ENCODE measurements at places on chromosomes 11 and 22. TPM values are rescaled to one million over a fixed set of nuclear protein-coding genes. Genes with fewer than 3 reads are reported as not detected.

DNA sequence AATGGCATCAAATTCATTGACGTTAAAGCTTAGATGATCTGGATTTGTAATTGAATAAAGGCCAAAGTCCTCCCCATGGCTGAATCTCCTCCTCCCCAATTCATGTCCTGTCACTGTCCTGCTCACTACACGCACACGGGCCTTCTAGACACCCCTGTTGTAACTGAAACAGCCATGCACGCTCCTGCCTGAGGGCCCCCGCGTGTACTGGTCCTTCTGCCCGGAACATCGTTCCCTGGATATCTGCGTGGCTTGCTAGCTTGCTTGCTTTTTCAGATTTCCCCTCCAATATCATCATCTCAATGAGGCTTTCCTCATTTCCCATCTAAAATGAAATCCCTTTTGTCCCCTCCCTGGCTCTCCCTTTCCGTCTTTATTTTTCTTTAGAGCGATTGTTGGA is 15.3 kb downstream of the PKNOX2 start:
- DNase-seq: no peak

GRCh38 chr11:85752890-85753581 is 57.9 kb downstream of the SYTL2 start:
- no peak for DNase-seq

GRCh38 chr11:115760461-115761320 is 256.5 kb upstream of the CADM1 start:
- no peak for DNase-seq

DNA sequence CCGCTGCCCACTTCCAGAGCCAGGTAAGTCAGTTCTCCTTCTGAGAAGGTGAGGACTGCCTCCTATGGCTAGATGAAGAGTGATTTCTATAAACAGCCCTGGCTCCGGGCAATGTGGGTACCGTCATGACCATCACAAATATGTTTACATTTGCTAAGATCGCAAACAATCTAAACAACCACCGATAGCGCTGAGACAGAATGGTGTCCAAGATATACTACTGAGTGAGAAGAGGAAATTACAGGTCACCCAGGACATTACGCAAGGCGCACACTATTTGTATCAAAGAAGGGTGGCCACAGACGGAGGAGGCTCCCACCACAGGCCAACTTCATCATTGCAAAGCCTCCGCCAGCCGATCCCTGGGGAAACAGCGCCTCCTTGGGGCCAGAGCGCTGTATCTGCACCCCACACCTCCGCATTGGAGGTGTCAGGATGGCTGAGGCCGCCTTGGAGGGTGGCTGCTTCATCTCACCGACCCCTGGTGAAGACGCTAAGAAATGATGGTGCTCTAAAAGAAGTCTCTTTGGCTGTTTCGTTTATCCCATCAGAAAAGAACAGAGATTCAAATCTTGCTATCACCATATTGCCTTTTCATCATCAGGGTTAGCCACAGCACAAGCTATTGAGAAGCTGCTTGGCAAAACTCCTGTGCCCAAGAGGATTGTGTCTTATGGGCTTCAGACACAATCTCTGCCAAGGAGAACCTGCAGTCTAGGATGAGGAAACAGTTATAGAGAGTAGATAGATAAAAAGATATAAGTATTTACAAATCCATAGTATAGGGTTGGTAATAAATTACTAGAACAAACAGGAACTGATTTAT is 12.3 kb upstream of the ASRGL1 start:
- DNase-seq: peak; percentile 76

DNA sequence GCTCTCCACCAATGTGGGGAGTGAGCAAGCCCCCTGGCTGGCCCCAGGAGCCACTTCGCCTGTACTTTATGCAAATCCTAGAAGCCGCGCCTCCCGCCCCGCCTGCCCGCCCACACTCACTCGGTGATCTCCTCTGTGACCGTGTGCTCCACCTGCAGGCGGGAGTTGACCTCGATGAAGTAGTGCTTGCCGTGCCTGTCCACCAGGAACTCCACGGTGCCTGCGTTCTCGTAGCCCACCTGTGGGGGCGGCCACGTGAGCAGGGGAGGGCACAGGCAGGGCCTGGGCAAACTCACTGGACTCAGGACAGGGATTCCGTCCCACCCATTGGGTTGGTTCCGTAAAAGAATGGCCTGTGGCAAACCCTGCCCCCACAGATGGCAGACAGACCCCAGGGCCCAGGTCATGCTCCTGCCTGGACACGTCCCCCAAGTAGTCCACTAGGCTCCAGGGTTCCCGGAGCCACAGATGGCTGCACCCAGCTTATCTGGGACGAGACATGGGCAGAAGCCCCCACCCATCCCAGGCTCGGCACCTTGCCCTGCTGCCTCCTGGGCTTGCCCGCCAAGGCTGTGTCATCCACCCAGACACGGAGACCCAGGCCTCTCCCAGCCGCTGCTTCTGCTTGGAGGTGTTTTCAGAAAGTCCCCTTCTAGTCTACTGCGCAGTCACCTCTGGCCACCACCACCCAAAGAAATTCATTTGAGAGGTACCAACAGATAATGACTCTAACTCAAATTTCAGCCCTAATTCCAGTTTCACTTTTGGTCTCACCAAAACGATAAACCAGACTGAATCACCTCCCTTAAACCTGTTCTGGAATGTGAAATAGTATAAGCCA is 12.1 kb downstream of the LRFN4 start:
- DNase-seq: peak; percentile 71

- DNase-seq: no peak
These were observed 406.6 kb downstream of the LARGE1 start for GRCh38 chr22:33513388-33514338.

Gene KIRREL3
- polyA plus RNA-seq: 3.7 TPM

Gene KLHDC7B
- polyA plus RNA-seq: 0.03 TPM

Measured in SK-N-SH (cell line).